NK-92 treated with Interleukin-12 subunit alpha and Interleukin-12 subunit beta, amount 100 ng/mL, for 24 hours (cell line): ENCODE measurements at places on chromosomes 11 and 22.

DNA sequence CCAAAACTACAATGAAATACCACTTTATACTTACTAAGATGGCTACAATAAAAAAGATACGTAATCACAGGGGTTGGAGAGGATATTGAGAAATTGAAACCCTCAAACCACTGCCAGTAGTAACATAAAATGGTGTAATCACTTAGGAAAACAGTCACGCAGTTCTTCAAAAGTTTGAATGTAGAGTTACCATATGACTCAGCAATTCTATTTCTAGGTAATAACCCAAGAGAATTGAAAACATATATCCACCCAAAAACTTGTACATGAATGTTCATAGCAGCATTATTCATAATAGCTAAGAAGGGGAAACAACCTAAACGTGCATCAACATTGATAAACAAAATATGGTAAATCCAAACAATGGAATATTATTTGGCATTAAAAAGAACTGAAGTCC lies 24.4 kb upstream of the PSMA1 start:
- no peak for DNase-seq

- DNase-seq: no peak
These were observed 31.2 kb downstream of the RBFOX2 start for GRCh38 chr22:35997438-35997837.

GRCh38 chr11:86355256-86355655 lies 19.4 kb upstream of the CCDC81 start:
- no peak for DNase-seq

- no peak for DNase-seq
These were observed 33.0 kb downstream of the MOB2 start for GRCh38 chr11:1453611-1454034.

- DNase-seq: no peak
These were observed 31.7 kb upstream of the TEF start for GRCh38 chr22:41350087-41350486.

- DNase-seq: peak; percentile 32
These were observed 718 bp downstream of the CHKA start for GRCh38 chr11:68120273-68121066.

DNA sequence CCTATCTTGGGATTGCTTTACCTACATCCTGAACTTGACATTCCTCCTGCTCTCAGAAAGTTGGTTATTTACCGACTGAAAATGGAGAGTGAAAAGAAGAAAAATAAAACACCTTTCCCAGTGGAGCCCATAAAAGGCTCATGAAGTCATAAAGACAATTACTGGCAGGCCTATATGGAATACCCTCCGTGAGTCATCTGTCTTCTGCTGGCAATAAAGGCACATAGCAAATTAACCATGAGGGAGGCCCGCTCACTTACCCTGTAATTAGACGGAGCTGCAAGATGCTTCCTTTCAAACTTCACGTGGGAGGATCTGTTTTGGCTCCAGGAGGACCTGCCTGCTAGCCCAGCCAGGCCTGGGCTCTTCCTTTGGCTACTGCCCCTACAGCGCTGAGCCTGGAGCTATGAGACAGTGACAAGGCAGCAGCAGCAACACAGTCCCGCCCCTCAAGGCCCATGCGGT lies 540.4 kb downstream of the BUD13 start:
- no peak for DNase-seq

DNA sequence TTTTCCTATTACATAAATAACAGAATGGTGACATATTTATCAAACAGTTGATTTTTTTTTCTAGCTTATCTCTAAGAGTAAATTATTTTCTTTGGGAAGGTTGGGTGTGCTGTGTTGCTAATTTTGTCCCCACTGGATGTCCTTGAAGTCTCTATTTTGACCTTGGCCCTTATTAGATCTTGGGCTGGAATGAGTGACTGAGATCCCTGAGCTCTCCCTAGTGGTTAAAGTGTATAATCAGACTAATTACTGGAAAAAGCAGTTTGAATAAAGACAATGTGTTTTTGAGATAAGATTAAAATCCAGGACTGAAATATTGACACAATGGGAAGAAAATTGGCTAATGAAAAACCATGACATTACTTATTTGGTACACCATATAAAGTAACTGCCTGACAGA lies 56.1 kb downstream of the AASDHPPT start:
- DNase-seq: no peak

- no peak for DNase-seq
These were observed 6.4 kb downstream of the RAC2 start for GRCh38 chr22:37237371-37238268.

- DNase-seq: no peak
These were observed 585 bp upstream of the NADSYN1 start for GRCh38 chr11:71452199-71453036.

DNA sequence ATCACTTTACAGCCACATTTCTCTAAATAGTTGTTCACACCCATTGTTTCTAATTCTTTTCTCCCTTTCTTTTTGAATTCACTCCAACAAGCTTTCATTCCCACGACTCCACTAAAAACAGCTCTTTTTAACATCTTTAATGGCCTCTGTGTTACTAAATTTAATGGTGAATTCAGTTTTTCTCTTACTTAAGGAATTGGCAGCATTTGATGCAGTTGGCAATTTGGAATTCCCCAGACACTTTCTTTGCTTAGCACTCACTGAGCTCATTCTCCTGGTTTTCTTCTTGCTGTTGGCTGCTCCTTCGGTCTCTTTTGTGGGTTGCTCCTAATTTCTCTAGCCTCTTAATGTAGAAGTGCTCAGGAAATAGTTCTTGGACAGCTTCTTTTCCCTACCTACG lies 40.5 kb upstream of the OR9Q1 start:
- DNase-seq: no peak

GRCh38 chr11:72238492-72239312 lies 5.3 kb downstream of the PHOX2A start:
- no peak for DNase-seq

DNA sequence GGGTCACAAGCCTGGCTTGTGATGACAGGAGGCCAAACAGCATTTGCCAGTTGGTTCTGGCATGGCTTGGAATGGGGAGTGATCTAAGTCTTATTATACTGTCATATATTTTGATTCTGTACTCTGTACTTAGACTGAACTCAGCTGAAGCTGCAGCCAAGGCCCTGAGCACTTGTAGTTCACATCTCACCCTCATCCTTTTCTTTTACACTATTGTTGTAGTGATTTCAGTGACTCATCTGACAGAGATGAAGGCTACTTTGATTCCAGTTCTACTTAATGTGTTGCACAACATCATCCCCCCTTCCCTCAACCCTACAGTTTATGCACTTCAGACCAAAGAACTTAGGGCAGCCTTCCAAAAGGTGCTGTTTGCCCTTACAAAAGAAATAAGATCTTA lies 843 bp downstream of the OR56B1 start:
- DNase-seq: no peak

GRCh38 chr22:49196046-49196511 lies 631.6 kb downstream of the BRD1 start:
- DNase-seq: no peak

- DNase-seq: no peak
These were observed 52.7 kb downstream of the SMIM38 start for GRCh38 chr11:69208190-69209037.

GRCh38 chr11:128909438-128910125 lies 18.4 kb downstream of the KCNJ5 start:
- no peak for DNase-seq

GRCh38 chr11:13222285-13222684 lies 55.3 kb upstream of the BMAL1 start:
- no peak for DNase-seq

- no peak for DNase-seq
These were observed 441.4 kb upstream of the FAT3 start for GRCh38 chr11:91783173-91783572.
